ENCODE measurements at places on chromosomes 11 and 22. TPM values are rescaled to one million over a fixed set of nuclear protein-coding genes. Genes with fewer than 3 reads are reported as not detected.
A peak's percentile ranks its signal among the peaks of the same experiment; 100 is the strongest.

GRCh38 chr11:43942662-43943371 lies 380 bp downstream of the C11orf96 start:
- peak; percentile 52 for DNase-seq

Gene TEAD1
- 105 TPM for total RNA-seq

DNA sequence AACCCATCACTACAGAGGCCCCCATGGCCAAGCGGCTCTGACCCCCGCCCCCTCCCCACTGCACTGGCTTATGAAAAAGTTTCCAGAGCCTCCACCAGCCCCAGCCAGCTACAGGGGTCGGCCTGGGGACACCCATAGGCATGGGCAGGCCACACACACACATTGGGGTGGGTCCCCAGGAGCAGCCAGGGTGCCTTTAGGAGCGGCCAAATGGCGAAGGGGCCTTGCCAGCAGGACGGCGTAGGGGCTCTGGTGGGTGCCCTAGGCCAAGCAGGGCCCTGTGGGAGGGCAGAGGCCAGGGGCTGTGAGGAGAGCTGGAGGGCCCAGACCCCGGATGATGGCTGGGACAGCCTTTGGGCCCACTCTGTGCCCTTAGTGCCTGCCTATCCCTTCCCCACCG lies 10.1 kb downstream of the TSSC4 start:
- DNase-seq: no peak

DNA sequence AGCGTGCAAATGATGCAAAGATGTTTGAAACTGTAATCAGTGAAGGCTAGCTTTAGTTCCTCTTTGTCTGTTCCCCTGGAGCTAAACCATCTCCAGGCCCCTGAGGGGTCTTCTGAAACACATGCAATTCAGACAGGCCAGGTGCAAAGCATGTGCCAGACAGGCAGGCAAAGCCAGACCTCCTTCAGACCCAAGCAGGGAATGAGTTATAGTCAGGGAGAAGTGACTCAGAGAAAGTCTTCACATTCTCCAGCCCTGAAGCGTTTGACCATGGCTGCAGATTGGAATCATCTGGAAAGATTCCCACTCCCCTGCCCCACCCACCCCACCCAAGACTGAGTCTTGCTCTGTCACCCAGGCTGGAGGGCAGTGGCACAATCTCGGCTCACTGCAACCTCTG lies 187.0 kb upstream of the ISX start:
- no peak for DNase-seq

GRCh38 chr22:35219012-35219411 lies 38.3 kb upstream of the HMGXB4 start:
- peak; percentile 14 for DNase-seq

GRCh38 chr11:5581014-5581413 lies 337 bp downstream of the OR52B6 start:
- no peak for DNase-seq

DNA sequence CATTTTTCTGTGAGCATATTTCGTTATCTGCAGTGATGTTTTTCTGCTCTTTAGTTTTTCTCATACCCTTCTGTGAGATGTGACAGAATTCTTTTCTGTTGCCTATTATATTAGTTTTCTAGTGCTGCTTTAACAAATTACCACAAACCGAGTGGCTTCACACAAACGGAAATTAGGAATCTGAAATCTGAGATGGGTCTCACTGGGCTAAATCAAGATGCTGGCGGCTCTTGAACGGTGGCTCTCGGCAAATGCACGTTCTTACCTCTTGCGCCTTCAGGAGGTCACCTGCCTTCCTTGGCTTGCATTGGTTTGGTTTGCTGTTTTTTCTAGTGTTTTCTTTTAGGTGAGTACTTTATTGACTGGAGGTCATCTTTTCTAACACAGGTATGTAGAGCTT lies 13.0 kb downstream of the ZBED4 start:
- DNase-seq: no peak

Gene CECR2
- total RNA-seq: 32.3 TPM

DNA sequence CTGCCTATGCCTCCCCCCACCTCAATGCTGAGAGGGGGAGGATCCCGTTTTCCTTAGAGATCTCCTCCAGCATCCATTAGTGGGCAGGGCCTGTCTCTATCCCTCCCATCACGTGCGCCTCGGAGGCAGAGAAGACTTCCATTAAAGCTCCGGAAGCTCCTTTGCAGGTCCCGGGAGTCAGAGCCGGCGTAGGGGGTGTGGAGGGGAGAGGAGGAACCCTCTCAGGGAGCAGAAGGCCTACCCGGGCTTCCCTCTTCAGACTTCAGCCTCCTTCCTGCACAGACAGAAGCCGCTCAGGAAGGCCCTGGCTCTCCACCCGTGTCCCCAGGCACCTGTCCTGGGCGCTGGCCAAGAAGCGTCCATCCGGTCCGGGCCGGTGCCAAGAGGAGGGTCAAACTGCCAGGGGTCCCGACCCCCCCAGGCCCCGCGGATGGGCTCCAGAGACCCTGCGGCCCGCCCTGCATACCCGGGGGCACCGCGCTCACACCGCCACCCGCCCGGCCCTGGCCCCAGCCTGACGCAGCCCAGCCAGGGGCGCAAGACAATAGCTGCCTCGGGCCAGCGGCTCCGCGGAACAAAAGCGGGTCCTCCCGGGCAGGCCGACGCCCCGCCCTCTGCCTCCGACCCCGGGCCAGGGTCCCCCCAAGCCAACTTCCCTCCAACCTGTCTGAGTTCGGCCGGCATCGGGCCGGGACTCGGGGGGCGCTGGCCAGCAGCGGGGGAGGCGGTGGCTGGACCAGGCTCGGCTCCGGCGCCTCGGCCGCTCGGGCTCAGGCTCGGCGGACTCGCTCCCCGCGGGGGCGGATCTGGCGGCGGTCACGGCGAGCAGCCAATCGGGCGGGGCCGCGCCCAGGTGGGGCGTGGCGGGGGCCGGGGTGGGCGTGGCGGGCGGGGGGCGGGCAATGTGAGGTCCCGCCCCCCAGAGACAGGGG lies 29.9 kb downstream of the ARVCF start:
- peak; percentile 75 for DNase-seq

GRCh38 chr11:64891215-64891848 lies 12.9 kb upstream of the EHD1 start:
- no peak for DNase-seq

DNA sequence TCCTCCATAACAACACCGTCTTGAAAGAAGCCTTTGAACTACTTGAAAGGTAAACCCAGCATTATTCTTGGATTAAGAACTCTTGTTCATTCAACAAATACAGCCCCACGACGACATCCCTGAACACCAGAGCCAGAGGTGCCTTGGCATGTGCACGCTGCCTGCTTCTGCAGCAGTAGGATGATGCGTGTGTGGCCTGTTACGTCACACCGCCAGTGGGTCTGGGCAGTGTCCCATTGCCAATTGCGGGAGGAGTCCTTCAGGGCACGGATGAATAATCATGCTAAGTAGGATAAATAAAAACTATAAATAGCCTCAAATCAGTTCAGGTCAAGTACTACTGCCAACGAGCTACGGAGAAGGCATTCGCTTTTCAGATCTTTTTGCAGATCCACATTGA lies 380.5 kb downstream of the SHANK2 start:
- DNase-seq: no peak

GRCh38 chr11:119757378-119757777 lies 28.4 kb upstream of the NECTIN1 start:
- DNase-seq: no peak

- DNase-seq: no peak
Measured at GRCh38 chr11:44307340-44308099, 2.4 kb downstream of the ALX4 start.

DNA sequence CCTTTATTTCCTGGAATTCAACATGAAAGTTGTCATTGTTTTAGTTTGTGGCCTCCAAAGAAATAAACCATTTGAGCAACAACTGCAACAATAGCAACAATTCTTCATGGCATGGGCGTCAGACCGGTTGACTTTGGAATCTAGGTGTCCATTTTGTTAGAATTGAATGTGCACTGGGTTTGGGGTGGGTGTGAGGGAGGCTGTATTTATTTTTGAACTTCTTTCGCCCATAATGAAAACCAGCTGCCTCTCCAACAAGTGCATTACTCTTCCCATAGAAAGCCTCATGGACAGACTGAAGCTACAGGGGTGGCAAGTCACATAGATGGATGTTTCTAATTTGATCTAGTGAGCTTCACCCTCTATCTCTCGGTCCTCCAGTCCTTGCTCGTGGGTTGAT lies 85.4 kb downstream of the ADAMTS15 start:
- DNase-seq: no peak

DNA sequence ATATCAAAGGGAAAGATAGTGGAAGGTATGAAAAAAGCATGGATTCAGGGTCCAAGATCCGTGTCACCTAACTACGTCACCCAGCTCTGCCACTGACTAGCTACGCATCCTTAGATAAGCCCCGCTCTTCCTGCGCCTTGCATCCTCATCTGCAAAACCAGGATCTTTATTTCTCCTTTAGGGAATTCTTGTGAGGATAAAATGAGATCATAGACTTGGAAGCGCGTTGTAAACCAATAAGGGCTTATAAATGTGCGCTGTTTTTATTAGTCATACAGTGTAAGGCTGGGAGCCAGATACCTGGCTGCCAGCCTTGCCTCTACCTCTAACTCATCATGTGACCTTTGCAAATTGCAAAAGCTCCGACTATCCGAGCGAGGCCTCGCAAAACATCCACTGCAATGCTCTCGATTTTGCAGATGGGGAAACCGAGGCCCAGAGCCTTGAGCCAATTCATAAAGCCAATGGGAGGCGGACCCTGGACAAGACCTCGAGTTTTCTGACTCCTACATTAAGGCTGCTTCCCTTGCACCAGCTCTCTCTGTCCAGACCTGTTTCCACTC lies 753 bp downstream of the PRPF19 start:
- no peak for DNase-seq

Gene NUP98
- total RNA-seq: 110 TPM

Gene RAB36
- 2.9 TPM for total RNA-seq

DNA sequence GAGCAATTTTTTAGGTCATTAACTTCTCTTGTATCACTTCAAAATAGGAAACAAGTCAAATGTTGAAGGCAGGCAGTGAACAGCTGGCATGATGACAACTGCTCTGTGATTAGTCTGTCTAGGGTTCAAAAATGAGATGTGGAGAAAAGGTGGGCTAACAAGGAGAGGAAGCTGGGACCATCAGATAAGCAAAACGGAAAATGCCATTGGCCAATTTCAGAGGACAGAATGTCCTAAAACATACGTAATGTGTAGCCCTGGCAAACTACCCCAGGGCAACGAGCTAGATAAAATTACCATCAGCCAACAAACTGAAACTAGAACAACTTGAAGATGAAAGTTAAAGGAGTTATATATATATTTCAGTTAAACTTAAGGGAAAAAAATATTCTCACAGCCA lies 93.2 kb downstream of the RELT start:
- peak; percentile 75 for DNase-seq

Gene GPR83
- 0.15 TPM for total RNA-seq

Gene ADAMTS8
- total RNA-seq: 6.6 TPM

DNA sequence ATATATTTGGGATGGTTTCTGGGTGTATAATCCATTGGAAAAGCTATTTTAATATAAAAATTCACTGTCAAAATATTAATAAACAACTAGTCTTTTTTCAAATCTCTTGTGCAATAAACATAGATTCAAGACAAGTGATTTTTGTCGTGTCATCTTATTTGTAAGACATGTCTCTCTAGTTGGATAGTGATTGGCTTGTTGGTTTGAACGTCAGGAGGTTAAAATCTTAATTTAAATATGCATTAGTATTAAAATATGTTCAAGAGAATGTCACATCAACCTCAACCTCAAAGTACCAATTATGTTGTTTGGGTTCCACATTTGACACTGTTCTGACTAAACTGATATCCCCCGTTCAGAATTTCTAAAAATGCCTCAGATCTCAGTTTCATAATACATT lies 287.6 kb downstream of the CASP12 start:
- DNase-seq: no peak

Gene ANO1
- total RNA-seq: 0.86 TPM

- no peak for DNase-seq
Measured at GRCh38 chr11:20561915-20562314, 37.5 kb upstream of the SLC6A5 start.

DNA sequence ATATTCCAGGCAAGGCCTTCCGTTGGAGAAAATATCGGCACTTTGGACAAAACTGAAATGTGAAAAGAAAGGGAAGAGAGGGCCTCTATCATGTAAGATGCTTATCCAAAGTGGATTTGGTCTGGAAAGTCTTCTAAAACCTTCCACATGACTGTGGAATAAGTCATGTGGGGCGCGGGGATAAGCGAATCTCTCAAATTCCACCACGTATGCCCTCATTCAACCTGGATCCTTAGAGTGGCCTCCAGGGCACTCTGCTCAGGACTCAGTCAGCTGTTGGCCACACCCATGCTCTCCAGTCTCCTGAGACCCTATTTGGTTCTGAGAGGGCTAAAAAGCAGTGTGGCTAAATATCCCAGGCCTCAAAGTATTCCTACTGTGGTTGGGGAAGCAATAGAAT lies 2.0 kb upstream of the TIMP3 start:
- no peak for DNase-seq

GRCh38 chr11:111983187-111983986 lies 41.8 kb upstream of the DLAT start:
- DNase-seq: peak; percentile 81

- DNase-seq: no peak
Measured at GRCh38 chr22:44051358-44051757, 27.3 kb downstream of the PARVB start.

- peak; percentile 59 for DNase-seq
Measured at GRCh38 chr11:82906236-82906635, 4.7 kb downstream of the DDIAS start.

DNA sequence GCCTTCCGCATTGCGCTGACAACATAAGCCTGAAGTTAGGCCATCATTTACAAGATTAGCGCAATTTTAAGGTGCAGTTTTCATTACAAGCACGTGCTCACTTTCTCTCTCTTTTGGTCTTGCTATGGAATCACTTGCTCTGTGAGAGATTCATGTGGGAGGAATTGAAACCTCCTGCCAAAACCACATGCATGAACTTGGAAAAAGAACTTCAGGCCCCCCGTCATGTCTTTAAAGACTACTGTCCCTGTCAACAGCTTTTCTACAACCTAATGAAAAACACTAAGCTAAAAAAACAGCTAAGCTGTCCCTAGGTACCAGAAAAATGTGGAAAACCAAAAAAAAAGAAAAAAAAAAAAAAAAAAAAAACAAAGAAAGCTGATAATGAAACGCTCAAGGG lies 1707.6 kb upstream of the RAG2 start:
- DNase-seq: no peak

Gene RFPL1
- not detected for total RNA-seq

DNA sequence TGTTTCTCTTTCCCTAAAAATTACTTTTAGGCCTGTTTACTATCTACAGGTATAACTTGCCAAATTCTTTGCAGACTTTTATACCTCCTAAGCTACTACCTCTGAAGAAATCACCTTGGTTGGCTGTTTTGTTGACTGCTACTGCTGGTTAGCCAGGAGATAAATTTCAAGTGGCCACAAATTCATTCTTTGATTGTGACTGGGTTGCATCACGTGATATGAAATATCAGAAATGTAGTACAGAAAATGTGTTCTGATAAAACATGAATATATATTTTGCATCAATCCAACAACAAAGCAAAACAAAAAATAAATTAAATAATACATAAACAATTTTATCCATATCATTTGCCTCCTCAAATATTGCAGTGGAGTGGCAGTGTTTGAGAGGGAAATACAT lies 291.1 kb downstream of the CNTN5 start:
- no peak for DNase-seq

- DNase-seq: no peak
Measured at GRCh38 chr11:134755535-134755934, 343.5 kb upstream of the B3GAT1 start.

Data from cardiac muscle cell (in vitro differentiated cells and primary cell).